ENCODE measurements at places on chromosomes 3 and 15. TPM values are rescaled to one million over a fixed set of nuclear protein-coding genes. Genes with fewer than 3 reads are reported as not detected.

- no peak for DNase-seq
These were observed 15.8 kb upstream of the ARHGEF26 start for GRCh38 chr3:154105218-154105975.

- no peak for DNase-seq
These were observed 888.9 kb downstream of the SQOR start for GRCh38 chr15:46523701-46524100.

Gene SEMA7A
- total RNA-seq, result 1.3 TPM

DNA sequence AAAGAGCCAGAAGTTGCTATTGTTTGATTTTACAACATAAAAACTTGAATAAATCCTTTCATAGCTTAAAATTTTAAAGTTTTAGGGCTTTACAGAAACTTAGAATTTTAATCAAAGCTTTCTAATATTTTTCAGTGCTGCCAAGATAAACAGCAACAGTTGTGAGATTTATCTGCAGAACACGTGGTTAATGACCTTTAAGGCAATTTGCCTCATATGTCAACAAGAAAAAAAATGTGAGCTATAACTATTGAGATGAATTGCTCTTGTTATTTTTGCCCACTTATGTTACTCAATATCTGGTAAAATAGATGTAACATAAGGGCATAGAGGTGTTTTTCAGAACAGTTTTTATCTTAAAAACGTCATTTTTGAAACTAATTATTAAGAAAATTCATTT, 96.7 kb upstream of the NECTIN3 start:
- DNase-seq, result no peak

- DNase-seq, result no peak
These were observed 789.3 kb downstream of the IGSF11 start for GRCh38 chr3:118245312-118245711.

DNA sequence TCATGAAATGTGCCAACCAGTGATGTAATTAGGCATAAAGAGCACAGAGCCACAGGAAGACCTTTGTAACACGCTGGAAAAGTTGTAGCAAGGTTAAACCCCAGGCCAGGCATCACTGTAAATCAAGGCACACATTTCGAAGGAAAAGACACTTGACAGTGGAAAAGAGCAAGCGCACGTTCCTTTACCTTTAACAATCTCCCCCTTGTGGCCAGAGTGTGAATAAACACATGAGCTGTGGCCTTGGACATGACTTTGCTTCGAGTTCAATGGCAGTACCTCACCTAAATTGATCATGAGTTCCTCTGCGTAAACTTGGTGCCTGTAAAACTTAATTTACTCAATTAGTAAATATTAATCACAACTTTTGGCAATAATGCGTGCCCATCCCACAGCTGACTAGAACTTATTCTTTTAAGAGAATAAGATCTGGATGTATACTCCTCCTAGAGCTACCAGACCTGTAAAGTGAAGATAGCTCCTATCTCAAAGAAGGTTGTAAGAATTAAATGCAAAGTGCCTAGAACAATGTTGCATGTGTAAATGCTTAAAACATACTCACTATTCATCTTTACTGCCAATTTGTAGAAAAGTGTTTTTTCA, 757.0 kb upstream of the NECTIN3 start:
- DNase-seq, result peak; percentile 1

Gene UQCC5
- total RNA-seq, result 7.5 TPM

Gene CHRNA7
- 2.8 TPM for total RNA-seq

GRCh38 chr3:31753050-31753425, 220.3 kb downstream of the STT3B start:
- DNase-seq, result no peak

Gene TOMM70
- 41.4 TPM for total RNA-seq

Gene CA12
- total RNA-seq, result 2.0 TPM

GRCh38 chr3:45746777-45747622, 49.3 kb downstream of the SLC6A20 start:
- DNase-seq, result no peak

- DNase-seq, result no peak
These were observed 33.0 kb downstream of the KBTBD8 start for GRCh38 chr3:67030785-67031740.

Gene ITPKA
- total RNA-seq, result 0.46 TPM

GRCh38 chr15:63513271-63513670, 8.9 kb downstream of the USP3 start:
- DNase-seq, result no peak

- no peak for DNase-seq
These were observed 62.9 kb upstream of the THSD4 start for GRCh38 chr15:71052356-71052755.

Gene CHRNA3
- total RNA-seq, result not detected

Gene PRC1
- 139 TPM for total RNA-seq

Gene IGF2BP2
- 62.0 TPM for total RNA-seq

DNA sequence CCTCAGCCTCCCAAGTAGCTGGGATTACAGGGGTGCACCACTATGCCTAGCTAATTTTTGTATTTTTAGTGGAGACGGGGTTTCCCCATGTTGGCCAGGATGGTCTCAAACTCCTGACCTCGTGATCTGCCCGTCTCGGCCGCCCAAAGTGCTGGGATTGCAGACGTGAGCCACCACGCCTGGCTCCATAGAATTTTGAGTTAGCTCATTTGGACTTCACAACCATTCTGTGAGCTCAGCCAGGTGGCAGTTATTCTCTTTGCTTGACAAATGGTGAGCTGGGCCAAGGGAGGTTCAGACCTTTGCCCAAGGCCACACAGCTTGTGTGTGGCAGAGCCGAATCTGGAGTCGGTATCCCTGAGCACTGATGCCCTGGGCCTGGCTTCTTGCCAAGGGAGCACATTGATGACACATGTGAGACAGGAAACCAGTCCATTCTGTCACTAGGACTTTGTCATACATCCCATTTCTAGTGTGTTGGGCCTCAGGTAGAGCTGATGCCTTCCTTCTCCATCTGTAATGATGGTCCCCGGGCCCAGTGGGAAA, 17.6 kb downstream of the PODXL2 start:
- DNase-seq, result no peak

GRCh38 chr15:45429941-45430792, 51.8 kb upstream of the GATM start:
- DNase-seq, result no peak

Gene GOLGA6D
- not detected for total RNA-seq

- DNase-seq, result no peak
These were observed 11.8 kb upstream of the LIPC start for GRCh38 chr15:58419803-58420524.

Gene RHO
- not detected for total RNA-seq

DNA sequence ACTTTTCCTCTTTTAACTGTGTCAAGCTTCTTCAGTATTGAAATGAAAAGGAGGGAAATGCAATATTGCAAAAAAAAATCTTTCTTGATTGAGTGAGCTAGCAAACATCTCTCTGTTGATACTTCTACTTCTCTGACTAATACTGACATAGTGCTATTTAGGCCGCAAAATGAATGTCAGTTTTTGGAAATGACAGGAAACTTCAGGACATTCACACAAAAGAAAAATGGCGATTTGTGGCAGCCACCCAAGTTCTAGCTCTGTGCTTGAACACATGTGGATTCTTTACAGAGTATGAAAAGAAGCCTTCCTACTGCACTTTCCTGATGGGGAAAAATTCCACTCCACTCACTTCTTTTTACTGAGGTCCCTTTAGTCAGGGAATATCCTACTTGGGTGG, 486.8 kb upstream of the ALCAM start:
- no peak for DNase-seq

GRCh38 chr3:32644380-32644779, 40.6 kb upstream of the CNOT10 start:
- no peak for DNase-seq

Gene SNX4
- total RNA-seq, result 35.2 TPM

GRCh38 chr3:100288288-100288894, 27.6 kb downstream of the TBC1D23 start:
- no peak for DNase-seq

GRCh38 chr15:65303687-65304380, 643 bp upstream of the RNU5B-1 start:
- DNase-seq, result no peak

Gene SUSD5
- total RNA-seq, result 3.8 TPM

DNA sequence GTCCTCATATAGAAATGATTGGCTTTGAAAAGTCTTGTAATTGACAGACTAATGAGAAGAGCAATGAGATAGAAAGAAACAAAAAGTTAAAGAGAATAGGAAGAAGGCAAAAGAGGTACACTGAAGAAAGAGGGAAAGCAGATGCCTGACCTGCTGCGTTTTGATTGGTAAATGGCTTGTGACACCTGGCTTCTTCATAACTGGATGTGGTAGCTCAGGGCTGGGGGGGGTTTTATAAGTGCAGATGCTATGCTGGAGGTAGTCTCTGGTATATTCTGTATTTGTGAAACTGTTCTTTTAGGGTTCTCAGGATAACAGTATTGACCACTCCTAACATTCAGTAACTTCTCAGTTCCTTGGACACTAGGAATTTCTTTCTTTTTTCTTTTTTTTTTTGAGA, 1.4 kb downstream of the STARD9 start:
- no peak for DNase-seq

DNA sequence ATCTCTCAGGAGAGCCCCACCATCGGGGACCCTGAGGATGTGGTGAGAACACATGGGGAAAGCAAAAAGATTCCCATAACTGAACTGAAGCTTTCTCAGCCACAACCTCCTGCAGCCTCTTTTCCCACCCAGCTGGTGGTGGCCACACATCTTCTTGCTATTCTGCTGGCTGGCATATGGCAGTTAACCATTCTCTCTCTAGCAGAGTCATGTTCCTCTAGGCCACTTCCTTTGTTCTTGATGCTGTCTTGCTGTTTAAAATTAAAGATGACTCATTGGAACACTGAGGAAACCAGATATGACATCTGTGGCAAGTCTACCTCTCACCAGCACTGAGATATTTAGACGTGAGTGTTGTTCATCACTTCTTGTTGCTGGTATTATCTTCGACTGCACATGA, 180.3 kb upstream of the ROBO2 start:
- no peak for DNase-seq

DNA sequence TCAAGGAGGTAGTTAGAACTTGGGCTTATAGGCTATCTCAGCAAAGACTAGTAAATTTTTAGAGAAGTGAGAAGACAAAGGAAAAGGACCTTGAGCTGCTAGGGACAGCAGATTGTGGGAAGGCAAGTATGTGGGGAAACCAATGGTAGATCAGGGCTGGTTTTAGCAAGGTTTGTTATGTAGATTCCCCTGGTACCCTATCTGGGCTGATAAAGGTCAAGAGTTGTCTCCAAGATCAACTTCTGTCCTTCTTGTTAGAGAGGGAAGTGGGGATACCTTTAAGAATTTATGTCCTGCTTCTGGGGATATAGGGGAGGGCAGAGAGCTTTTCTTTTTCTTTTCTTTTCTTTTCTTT, 28.9 kb downstream of the KAT2B start:
- DNase-seq, result no peak

GRCh38 chr15:40695469-40695890, 506 bp downstream of the RAD51 start:
- DNase-seq, result no peak

Gene IMPG2
- total RNA-seq, result 0.33 TPM

DNA sequence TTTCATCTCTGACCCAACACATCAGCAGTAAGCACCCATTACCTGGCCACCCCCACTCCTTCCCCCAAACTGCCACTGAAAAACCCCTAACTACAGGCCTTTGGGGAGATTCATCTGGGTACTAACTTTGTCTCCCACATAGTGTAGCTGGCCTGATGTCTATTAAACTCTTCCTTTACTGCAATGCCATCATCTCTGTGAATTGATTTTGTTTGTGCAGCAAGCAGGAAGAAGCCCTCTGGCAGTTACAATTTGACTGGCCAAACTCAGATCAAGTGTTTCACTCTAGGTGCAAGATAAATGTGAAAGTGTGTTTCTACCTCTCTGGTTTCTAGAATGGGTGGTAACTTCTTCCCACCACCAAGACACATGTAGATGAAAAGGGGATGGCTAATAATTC, 26.7 kb upstream of the OR5K4 start:
- DNase-seq, result no peak

DNA sequence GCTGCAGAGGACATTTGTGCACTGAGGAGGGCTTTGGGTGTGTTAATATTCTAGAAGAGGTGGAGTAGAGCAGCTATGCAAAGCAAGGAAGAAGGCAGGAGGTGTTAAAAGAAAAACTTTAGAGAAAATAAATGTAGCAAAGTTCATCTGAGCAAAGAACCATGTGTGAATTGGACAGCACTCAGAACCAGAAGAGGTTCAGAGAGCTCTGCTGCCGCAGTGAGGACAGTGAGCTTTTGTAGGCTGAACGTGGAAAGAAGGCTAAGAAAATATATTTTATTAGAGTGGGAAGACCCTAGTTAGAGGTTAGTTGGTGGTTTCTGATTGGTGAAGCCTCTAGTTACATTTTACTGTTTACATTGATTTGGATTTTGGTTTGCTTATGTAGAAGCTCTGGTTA, 50.7 kb downstream of the ST6GAL1 start:
- no peak for DNase-seq

DNA sequence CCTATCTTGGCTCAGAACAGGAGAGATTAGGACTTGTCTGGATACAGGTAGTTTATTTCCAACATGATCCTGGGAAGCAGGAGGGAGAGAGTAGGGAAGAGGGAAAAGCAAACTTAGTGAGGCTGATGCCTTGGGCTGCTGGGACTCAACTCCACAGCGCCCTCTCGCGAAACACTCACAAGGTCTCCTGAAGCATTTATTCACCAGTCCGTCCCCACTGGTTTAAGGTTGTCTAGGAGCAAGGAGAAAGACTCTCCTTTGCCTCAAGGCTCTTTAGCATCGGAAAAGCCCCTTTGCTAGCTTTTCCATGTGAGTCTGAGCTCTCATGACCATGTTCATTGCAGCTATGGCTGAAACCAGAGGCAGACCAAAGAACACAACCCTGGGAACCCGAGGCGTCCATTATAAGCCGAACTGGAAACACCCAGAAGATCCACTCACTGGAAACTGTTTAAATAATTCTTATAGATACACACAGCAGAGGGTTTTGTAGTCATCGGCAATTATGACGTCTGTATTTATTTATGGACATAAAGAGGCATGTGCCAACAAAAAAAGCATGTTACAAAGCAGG, 244.5 kb downstream of the CD47 start:
- peak; percentile 19 for DNase-seq

- DNase-seq, result no peak
These were observed 2.4 kb downstream of the GNL3 start for GRCh38 chr3:52688266-52688665.

DNA sequence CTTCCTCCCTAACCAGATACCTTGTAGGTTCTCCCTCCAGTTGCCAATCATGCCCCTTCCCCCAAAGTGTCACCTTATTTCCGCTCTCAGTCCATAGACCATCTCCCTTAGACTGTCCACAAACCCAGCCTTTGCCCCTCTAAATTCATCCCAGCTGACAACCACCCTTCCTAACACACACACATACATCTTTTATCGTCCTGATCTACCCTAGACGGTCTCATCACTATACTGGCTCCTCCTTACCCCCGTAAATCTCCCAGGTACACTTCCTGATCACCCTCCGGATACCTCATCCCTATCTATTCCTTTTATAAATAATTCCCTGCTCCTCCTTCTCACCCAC, 828 bp downstream of the THOC7 start:
- DNase-seq, result no peak

Measured in pulmonary artery endothelial cell (primary cell).